ENCODE measurements at places on chromosomes 6 and 20.

DNA sequence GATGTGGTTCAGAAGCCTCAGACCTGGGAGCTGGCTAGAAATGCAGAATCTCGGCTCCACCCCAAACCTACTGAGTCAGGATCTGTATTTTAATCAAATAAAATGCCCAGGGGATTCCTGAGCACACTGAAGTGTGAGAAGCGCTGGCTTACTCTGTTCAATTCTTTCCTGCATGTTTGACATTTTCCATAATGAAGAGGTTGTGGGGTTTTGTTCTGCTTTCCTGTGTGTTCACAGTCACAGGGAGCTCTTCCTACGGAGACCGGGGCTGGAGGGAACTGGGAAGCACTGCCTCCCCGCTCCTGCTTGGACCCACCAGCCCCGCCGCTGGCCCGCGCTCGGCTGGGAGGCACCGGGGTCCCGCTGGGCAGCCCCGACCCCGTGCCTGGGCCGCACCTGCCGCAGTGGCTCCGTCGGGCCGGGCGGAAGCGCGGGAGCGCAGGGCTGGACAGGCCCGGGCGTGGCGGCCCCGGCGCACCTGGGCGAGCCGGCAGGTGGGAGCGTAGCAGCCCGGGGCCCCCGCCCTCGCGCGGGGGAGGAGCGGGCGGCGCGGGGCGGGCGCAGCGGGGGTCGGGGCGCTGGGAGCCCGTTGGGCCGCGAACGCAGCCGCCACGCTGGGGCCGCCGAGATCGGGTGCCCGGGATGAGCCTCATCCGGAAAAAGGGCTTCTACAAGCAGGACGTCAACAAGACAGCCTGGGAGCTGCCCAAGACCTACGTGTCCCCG is at the start of gene MAPK13:
TSS of gene MAPK13 (plus strand) at position 573 of the 726 bp plus-strand sequence. CDS start at position 643, 70 bp downstream.
- DNase-seq = no peak

DNA sequence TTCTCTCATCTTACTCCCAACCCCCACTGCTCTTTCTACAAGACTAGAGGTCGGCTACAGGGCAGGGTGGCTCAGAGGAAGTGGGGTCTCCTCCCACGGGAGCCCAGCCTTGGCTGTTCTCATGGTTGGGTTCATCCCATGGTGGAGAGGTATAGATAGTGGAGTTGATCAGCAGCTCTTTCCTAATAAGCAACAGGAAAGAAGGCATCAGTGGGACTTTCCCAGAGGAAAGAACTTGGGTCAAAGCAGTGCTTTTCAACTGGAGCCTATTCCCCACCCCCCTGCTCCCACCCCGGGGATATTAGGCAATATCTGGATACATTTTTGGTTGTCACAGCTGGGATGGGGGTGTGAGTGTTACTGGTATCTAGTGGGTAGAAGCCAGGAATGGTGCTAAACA is 200.9 kb downstream of the NFATC2 start:
- DNase-seq = no peak

DNA sequence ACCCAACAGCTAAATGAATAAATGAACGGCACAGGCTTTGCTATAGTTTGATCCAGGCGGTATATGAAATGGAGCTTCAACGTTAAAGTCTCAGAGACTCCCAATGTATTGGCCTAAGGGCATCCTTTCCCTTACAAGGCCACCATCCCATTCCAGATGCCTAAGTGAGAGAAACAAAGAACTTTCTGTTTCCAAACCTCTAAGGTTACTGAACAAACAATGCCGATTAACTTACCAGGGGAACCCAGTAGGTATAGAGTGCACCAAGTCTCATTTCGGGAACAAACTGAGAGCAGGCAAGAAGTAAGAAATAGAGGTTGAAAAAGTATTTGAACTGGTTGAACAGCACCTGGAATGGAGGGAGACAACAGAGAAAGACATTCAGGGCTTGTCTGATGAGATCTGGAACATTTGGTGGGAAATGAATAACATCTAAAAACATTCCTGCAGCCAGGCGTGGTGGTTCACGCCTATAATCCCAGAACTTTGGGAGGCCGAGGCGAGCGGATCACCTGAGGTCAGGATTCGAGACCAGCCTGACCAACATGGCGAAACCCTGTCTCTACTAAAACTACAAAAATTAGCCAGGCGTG is 42.5 kb downstream of the ATP9A start:
- no peak for DNase-seq

DNA sequence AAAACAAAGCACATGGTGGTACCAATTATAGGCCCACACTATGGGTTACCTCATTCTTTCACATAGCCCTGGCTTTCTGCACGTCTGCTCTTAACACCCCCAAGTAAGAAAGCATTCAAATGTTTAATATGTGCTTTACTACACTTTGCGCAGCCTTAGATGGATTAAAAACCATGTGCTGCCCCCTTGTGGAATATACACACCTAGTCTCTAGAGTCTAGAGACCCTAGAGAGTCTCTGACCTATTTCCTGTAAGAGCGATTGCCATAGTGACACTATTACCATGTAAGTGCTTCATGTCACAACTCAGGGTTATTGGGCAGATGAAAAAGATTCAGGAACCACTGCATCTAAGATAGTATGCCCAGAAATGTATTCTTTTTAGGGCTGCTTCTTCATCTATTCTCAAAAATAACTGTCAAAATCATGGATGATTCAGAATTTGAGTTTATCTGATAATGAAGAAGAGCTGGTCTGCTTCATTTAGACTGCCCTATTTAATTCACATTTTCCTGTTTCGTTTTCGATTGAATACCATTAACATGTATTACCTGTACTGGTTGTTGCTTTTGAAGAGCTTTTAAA is 186.3 kb downstream of the ADGB start:
- no peak for DNase-seq

GRCh38 chr6:135451617-135452190 is 45.8 kb downstream of the AHI1 start:
- no peak for DNase-seq

- no peak for DNase-seq
These were observed 12.6 kb downstream of the TCP11 start for GRCh38 chr6:35128496-35128895.

DNA sequence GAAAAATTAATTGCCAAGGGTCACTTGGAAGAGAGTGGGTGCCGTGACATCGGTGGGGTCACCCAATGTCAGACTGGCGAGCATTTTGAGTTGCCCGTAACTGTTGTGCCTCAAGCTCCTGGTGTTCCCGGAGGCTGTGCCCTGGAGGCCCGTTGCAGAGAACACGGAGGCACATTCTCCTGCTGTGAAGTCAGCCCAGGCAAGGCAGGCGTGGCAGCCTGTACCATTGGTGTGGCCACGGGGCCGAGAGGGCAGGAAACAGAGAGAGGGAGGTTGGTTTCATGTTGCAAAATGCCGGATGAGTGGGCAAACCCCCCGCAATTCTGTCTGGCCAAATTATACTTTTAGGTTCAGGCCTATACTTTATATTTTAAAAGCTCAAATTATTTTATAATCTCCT is 81.2 kb downstream of the THBS2 start:
- peak; percentile 59 for DNase-seq

- no peak for DNase-seq
These were observed 31.0 kb downstream of the SNX9 start for GRCh38 chr6:157853902-157854502.

- no peak for DNase-seq
These were observed 2.3 kb upstream of the REV3L start for GRCh38 chr6:111485342-111485741.

DNA sequence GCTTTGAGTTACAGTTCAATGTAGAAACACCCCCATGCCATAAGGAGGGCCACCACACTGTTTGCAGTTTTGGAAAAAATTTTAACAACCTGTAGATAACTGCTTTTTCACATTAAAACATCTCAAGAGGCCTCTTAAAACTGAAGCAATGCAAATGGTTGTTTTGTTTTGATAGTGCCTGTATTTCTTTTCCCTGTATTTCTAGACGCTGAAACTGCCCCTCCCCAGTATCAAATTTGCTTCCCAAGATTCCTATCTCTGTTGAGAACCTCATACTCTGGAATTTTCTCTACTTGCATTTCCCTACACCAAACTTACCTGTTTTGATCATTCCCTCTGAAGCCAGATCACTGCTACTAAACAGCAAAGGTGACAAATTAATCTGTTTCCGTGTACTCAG is 98.5 kb downstream of the PHACTR1 start:
- DNase-seq = no peak

DNA sequence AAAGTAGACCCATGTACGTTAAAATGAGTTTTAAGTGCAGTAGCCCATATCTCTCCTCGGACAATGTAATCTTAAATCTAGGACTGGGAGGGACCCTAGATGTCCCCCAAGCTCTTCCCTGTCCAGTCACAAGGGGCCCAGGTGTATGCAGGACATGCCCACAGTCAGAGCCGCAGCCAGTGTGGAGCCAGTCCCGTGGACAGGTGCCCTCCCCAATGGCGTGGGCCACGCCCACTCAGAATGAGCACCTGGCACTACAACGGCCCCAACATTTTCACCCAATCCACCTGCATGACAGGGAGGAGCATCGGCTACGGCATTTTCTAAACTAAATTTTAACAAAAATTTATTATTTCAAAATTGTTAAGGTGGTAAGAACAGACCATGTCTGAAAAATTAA is 53.2 kb downstream of the WDR27 start:
- no peak for DNase-seq

DNA sequence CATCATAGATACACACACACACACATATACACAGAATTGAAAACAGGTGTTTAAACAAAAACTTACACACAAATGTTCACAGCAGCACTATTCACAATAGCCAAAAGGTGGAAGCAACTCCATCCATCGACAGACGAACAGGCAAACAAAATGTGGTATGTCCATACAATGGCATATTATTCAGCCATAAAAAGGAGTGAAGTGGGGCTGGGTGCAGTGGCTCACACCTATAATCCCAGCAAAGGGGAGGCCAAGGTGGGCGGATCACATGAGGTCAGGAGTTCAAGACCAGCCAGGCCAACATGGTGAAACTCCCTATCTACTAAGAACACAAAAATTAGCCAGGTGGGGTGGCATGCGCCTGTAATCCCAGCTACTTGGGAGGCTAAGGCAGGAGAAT is 80.3 kb downstream of the CHD6 start:
- DNase-seq = no peak

GRCh38 chr6:56144538-56145324 is 102.6 kb downstream of the COL21A1 start:
- DNase-seq = peak; percentile 33

- no peak for DNase-seq
These were observed 560.0 kb downstream of the C6orf118 start for GRCh38 chr6:164749221-164750064.

DNA sequence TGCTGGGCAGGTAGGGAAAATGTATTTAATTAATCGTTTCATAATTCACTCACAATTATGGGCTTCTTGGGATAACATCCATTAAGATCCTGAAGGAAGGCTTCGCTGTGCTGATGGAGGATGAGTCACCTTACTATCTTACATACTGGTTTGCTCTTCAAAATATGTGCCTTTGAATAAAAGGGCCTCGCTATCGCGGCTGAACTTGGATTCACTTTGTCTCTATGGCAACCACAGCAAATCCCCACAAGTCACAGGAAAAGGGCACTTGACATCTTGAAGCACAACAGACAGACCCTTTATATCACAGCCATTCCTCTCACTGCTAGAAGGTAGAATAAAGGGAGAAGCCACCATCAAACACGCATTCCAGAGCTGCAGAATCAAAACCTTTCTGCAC is 141.3 kb upstream of the MYLIP start:
- no peak for DNase-seq

- DNase-seq = no peak
These were observed 324.9 kb upstream of the CITED2 start for GRCh38 chr6:139699335-139699734.

DNA sequence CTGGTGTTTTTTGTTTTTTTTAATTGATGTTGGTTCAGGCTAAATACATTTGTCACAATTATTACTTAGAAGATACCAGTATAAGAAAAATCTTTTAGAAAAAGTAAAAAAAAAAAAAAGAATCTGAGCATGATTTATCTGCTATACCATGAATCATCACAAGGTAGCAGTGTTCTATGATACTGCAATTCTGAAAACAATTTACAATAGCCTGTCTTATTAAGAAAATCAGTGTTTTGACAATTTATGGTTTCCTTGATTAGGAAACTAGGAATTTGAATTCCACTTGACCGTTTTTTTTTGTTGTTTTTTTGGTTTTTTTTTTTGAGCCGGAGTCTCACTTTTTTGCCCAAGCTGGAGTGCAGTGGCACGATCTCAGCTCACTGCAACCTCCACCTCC is 9.3 kb upstream of the MAK start:
- no peak for DNase-seq

DNA sequence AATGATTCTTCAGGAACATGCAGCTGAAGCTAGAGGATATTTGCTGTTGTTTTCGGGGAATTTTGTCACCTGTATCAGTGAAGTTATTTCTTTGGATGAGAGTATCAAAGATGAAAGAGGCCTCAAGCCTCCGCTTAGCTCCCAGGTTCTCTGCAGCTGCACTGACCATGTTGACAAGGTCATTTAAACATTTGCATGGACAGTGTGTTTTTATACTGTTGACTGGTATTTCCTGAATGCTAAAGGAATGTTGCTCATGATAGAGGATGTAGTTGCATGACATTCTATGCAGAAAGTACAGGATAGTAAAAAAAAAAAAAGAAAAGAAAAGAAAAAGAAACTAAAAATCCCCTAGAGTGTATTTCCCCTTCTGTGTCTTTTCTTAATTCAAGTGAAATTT is 165.6 kb upstream of the LAMP5 start:
- no peak for DNase-seq

GRCh38 chr6:107154131-107154800 is 39.0 kb upstream of the BEND3 start:
- no peak for DNase-seq

DNA sequence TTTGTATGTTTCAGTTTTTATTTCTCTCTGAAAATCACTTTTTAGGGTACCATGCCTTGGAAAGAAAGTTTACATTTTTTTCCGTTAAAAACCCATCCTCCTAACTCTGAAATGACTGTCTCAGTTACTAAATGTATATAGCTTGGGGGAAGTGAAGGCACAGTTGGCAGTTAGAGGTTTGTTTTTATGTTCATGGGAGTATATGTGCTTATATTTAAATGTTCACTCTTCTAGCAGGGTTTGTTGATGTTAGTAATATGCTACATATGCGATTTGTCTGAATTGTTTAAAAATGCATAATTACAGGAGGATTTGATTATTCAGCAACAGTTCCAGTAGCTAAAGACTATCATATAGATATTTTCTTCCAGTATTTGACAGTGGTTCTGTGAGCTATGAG is 31.1 kb downstream of the CDKAL1 start:
- DNase-seq = no peak

DNA sequence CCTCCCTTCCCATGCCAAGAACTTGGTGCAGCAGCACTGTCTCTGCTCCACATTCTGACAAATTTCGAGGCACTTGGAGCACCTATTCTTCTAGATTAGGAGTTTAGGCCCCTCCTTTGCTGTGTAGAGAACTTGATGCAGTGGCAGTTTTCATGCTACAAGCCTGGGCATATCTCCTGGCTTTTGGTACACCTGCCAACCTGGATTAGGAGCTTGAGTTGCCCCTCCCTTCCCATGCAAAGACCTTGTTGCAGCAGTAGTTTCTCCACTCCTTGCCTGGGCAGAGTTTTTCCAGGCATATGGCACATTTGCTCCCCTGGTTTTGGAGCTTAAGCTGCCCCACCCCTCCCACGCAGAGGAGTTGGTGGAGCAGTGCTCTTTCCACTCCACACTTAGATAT is 956.1 kb downstream of the EYS start:
- peak; percentile 34 for DNase-seq

Data from foreskin keratinocyte (primary cell).